ENCODE measurements at places on chromosomes 6 and 20.

DNA sequence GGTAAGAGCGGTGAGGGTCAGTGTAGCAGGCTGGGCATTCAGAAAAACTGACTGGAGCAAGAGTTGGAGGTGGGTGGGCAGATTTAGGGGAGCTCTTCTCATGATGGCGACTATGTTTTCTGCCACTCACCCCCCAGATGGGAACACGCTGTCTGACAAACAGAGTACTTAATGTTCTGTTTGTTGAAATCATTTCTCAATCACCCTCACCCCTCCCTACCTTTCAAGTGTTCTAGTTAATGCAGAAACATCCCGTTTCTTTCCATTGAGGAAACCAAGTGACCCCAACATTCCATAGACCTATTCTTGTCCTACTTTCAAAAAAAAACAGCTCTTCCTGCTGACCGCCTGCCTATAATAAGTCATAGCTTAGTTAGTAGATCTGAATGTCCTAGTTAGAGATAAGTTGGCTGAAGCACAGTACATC lies 132.5 kb upstream of the NEDD9 start:
- DNase-seq: no peak

DNA sequence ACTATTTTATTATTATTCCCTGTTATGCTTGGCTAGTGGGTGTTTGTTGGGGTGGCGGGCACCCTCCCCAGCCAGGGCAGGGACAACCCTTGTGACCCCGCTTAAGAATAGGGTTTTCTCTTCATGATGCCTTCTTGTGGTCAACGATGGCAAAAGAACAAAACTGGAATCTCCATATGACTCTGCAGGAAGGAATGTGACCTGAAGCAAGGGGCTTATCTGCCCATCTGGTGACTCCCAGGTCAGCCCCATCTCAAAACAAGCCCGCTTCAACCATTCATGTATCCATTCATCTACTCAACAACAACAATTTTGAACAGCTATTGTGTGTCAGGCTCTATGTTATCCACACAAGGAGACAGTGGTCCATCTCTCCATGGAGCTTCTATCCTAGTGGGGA lies 30.9 kb upstream of the TGM6 start:
- no peak for DNase-seq

GRCh38 chr6:20630617-20631548 lies 96.6 kb downstream of the CDKAL1 start:
- no peak for DNase-seq

DNA sequence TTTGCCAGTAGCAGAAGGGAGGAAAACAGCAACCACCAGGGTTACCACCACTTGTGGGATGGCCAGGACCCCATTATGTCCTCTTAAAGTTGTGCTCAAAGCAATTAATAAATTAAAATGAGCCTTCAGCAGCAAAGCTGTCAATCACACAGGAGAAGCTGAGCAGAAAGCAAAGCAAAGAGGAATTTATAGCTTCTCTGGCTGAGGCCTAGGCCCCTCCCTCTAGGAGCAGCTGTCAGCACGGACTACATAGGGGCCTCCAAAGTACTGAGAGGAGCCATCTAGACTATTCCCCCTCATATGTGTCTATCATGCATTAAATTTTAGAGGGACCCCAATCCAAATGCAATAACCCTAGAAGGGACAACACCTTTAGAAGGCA lies 6.4 kb downstream of the CCND3 start:
- no peak for DNase-seq

DNA sequence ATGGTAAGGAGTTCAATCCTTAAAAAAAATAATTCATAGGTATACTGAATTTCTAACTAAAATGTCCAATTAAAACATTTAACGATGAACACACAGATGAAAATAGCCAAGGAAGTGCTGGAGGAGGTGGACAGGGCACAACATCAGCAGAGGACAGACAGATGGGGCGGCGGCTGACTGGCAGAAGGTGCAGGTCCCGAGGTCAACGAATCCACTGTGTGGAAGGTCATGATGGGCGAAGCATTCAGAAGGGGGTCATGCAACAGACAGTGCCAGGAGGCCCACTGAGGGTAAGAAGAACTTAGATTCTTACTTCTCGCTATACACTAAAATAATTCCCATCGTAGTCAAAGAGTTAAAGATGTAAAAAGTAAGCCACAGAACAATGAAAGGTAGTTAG lies 34.2 kb upstream of the FRMD1 start:
- no peak for DNase-seq

DNA sequence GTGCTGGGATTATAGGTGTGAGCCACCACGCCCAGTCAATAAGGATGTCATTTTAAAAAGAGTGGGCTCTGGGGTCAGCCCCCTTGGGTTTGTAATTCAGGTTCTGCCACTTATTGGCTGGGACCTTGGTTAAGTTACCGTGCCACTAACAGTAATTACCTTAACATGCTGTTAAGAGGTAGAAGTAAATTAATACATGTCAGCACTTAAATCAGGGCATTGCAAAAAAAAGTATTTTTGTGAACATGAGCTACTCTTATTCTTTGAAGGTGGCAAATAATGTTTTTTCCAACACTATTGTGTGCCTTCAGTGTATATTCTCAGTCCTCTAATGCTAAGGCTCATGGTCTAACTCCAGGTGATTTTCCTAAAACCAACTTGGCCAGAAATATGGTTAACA lies 109.5 kb downstream of the F13A1 start:
- DNase-seq: no peak

DNA sequence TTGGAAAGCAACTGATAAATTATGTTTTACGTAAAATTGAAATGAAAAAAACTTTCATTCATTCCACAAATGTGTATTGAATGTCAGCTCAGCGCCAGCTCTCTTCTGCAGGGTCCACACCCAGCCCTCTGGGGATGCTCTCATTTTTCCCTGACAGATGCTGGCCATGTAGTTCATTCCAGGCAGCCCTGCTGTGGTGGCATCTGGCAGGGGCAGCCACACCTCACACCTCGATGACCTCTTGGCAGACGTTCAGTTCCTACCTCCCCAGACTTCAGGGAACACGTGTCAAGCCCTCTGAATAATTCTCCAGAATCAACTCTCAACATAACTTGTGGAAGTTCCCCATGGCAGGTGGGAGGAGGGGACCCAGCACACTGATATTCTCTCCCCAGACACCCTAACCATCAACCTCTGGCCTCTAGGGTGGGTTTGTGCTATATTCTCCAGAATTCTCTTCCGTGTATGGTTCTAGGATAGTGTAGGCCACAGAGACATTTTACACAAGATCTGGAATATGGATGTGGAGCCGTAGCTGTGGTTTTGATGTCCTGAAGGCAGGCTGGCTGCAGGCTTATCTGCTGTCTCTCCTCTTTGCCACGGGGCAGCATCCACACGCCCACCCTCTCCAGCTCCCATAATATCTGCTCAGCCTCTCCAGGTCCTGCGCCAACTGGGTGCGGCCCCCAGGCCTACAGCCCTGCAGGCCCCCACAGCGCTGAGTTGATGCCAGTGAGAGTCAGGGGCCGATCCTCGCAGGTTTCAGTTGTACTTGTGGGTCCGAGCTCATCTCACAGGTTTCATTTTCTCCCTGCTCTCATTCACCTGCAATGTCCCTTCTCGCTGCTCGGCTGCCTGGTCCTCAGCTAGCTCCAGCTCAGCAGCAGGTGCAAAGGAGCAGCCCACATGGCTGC lies 175.8 kb upstream of the ARID1B start:
- DNase-seq: no peak

DNA sequence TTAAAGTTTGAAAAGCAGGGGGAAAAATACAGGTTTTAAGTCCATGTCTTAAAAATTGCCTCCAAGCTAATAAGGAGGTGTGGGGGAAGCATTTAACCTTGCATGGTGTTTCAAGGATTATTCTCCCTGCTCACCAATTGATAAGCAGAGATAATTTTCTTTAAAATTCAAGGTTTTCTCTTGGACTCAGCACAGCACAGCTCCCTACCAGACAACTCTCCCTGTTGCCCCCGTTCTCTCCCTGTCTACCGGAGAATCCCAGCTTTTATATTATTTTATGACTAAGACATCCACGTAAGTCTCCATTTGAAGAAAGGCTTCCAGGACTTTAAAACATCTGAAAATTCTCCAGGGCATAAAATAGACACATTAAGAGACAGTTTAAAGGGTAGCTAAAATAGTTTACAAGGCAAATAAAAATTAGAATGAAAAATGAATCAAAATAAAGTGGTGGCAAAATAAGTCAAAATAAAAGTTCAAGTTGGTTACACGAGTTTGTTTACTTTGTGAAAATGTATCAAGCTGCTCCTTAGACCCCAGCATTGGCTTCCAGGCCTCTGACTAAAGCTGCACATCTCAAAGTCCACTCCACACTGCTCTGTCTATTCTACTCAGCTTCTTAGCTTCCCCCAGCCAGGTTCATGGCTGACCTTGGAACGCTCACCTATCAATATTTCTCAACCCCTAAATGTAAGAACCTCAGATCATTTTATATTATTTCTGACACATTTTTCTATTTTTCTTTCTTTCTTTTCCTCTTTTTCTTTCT lies 188.6 kb upstream of the PLCB4 start:
- DNase-seq: no peak

DNA sequence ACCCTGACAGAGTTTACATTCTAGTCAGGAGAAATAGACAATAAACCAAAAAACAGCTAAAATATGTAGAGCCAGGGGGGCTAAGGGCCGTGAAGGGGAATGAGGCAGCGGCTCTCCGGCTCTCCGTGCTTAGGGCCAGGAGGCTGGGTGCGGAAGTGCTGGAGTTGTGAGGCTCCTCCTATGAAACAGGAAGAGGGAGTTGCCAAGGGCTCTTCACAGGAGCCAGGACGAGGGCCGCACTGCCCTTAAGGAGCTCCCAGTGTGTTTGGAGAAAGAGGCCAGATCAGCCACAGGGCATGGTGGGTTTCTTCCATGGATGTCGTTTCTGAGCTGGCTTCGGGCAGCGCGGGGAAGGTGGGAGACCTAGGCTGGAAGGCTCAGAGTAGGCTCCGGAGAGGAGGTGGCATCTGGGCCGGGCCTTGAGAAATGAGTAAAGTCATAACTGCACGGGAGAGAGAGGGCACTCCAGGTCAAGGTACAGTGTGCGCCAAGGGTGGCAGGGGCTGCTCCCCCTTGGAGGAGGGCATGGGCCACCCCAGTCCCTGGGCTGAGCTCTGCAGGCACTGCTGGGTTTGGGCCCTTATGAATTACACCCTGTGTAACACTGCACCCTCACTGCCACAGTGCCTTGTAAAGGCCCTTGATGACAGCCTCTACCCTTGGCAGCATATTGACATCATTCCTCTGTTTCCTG lies 20.8 kb upstream of the MLN start:
- DNase-seq: no peak

DNA sequence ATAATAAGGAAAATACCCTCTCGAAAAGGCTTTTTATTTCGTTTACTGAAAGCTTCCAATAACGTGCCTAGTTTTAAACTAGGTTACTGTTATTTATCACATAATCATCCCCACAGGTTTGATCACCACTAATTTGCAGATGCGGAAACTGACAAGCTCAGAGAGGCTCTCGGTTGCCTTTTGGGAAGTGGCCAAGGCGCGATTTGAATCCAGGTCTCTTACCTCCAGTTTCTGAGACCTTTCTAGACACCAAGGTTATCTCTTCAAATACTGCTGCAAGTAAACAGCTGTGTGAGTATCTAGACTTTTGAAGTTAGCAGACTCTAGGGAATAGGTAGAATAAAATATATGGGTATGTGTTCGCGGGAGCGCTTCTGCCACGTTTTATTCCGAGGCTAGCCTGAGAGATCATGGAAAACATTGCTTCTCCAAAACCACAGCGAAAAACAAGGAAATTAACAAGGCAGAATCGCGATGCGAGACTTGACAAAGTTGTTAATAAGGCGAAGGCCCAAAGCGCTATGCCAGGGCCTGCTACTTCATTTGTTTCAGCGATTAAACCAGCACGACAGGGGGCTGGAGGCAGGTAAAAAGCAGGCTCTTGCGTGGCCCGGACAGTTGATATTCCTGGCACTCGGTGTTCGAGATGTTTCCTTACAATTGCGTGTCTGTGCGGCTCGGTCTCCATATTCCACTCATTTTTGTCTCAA lies 1.8 kb upstream of the JARID2 start:
- no peak for DNase-seq

DNA sequence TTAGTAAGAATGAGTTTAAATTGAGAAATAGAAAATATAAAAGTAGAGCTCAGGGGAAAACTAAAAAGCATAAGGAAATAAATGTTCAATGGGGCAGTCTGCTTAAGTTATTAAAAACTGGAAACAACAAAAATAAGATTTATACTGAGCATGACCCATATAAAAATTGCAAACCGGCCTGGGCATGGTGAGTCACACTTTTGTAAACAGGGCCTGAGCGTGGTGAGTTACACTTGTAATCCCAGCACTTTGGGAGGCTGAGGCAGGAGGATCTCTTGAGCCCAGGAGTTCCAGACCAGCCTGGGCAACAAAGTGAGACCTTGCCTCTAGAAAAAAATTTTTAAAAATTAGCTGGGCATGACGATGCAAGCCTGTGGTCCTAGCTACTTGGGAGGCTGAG lies 74.6 kb downstream of the TMEM244 start:
- DNase-seq: no peak

DNA sequence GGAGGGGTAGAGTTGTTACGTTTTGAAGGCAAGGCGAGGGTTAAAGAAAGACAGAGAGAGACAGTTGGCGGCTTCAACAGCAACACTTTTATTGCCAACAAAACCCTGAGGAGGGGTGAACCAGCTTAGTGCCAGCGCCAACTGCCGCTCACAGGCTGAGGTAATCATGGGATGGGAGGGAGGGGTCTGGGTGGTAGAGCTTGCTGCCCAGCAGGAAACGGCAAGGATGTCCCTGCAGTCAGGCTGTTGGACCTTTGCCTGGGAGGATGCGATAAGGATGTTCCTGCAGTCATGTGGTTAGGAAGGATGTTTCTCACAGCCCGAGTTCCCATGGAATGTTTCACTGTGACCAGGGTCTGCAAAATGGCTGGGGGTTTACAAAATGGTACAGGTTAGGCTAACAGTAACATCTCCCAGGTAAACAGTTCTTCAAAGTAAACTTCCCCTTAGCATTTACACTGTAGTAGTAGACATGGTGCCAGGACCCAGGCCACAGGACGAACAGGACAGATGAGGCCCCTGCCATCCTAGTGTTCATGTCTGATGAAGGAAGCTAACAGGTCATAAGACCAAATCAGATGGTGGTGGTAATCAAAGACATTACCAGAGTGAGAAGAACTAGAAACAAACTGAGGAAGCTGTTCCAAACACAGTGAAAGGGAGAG lies 647.3 kb upstream of the DEFB115 start:
- DNase-seq: no peak

DNA sequence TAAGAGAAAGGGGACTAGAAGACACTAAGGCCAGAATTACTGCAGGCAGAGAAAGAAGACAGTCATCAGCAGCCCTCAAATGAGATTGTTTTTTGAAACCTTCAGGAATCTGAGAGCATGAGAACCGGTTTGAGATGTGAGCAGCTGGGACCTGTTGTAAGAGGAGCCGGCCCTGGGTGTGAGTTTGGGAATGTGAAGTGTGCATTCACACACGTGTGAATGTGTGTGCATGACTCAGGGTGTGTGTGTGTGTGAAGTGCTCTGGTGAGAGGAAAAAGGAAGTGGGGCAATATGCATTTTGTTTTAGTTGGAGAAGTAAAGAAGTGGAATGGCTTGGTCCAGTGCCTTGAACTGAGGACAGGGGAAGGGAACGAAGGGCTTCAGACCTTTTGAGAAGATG lies 4.3 kb downstream of the SCUBE3 start:
- DNase-seq: no peak

GRCh38 chr6:81772741-81773140 lies 20.3 kb upstream of the TENT5A start:
- no peak for DNase-seq
